ENCODE measurements at places on chromosomes 13 and 19.

DNA sequence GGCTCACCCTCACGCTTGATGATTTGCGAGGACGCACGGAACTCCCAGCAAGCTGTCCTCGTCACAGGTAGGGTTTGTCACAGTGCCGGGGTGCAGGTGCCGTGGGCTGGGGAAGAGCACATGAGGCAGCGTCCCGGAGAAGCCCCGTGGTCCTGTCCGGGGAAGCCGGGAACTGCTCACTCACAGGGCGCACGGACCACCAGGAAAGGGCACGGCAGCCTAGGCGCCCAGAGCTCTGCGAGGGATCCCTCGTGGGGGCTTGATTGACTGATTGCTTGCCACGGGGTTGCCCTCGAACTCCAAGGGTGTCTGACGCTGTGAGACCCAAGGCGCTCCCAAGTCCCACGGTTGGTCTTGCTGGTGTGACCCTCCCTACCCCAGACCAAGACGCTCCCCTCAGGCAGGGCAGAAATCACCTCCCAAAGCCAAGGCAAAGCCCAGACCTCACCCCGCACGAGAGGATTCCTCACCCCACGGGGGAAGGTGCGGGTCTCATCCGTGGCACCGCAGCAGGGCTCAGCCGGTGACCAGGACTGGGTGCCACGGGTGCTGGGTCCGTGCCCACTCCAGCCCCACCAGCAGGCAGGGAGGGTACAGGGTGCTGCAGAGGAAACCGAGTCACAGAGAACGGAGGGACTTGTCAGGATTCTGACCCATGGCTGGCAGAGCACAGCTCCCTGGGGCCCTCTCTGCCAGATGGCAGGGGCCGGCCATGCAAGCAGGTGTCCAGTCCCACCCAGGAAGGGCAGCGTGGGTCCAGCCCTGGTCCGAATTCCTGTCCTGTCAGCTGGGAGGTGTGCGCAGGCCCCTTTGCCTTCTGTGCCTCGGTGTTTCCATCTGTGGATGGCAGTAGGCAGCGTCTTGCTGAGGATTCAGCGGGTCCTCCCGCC lies 7.7 kb downstream of the C2CD4C start:
- H3K4me3 ChIP-seq, result no peak overlapping the region
- H3K27ac ChIP-seq, result no peak overlapping the region
- no peak for DNase-seq
- H3K27me3 ChIP-seq, result peaks cover 10% of the 10 kb centered on the region
- H3K36me3 ChIP-seq, result no peaks in the 10 kb centered on the region

DNA sequence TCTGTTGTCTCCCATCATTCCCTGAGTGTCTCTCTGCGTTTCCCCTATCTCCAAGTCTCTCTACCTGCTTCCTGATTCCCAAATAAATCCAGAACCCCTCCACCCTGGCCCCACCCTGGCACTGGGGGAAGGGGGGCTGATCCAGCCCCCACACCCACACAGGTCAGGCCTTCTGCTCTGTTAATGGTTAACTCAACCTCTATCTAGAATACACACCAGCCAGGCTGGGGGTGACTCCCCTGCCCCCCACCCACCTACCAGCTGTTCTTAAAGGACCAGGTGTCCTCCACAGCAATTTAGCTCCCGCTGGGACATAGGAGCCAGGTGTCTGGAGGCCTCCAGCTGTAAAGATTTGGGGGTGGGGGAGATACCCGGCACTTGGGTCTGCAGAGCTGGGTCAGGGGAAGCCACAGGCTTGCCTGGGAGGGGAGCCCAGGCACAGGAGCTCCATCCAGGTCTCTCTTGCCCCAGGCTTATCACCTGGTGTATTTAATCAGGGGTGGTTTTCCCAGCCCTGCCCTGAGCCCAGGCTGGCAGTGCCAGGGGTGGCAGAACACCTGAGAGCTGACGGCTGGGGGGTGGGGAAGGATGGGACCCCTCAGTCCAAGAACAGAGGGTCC lies 3.9 kb downstream of the IRF2BP1 start:
- H3K36me3 ChIP-seq, result peaks cover 4% of the 10 kb centered on the region
- no peak for DNase-seq
- peaks cover 4% of the 10 kb centered on the region for H3K27me3 ChIP-seq
- peaks cover 37% of the 10 kb centered on the region for H3K4me1 ChIP-seq
- H3K4me3 ChIP-seq, result no peak overlapping the region
- no peak overlapping the region for H3K27ac ChIP-seq

DNA sequence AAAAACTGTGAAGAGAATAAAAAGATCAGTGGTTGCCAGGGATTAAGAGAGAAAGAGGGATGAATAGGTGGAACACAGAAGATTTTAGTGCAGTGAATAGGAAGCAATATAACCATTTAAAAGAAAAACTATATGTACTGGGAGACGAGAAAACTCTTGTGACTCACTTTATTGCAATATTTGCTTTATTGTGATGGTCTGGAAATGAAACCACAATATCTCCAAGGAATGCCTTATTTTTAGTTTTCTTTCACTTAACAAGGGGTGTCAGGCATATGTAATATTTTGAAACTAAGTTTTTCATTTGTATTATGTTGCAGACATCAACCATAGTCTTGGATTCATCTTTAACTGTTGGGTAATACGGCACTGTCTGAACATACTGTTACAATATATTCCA lies 1308.2 kb downstream of the PCDH9 start:
- H3K36me3 ChIP-seq, result no peaks in the 10 kb centered on the region
- H3K27ac ChIP-seq, result no peak overlapping the region
- H3K27me3 ChIP-seq, result no peaks in the 10 kb centered on the region
- H3K4me3 ChIP-seq, result no peak overlapping the region

- peaks cover under 1% of the 10 kb centered on the region for H3K27me3 ChIP-seq
- H3K4me3 ChIP-seq, result peak overlapping the region; percentile 100
- peaks cover 37% of the 10 kb centered on the region for H3K4me1 ChIP-seq
- H3K27ac ChIP-seq, result peak overlapping the region; percentile 99
Observed at GRCh38 chr19:40089462-40089861, 1.3 kb downstream of the ZNF780A start.

- peaks cover 65% of the 10 kb centered on the region for H3K4me1 ChIP-seq
- H3K27me3 ChIP-seq, result no peaks in the 10 kb centered on the region
- H3K27ac ChIP-seq, result peak overlapping the region; percentile 79
- H3K36me3 ChIP-seq, result peaks cover 29% of the 10 kb centered on the region
- DNase-seq, result peak; percentile 69
Observed at GRCh38 chr13:111177081-111177711, 62.1 kb downstream of the ARHGEF7 start.

DNA sequence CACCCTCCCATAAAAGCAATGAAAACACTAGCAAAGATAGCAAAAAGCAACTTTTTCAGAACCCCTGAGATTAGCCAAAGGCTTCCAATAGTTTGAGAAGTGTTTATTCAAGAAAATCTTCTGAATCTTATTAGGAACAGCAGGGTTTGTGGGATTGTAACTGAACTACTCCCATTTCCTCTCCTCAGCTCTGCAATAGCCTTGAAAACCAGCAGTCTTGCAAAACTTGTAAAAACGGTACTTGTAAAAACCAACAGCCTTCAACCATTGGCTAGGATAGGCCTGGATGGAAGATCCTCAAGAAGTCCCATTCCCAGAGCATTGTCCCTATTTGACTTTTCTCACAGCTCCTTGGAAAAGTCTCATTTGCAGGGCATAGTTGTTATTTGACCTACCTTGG lies 12.1 kb downstream of the RNASEH2B start:
- peaks cover 36% of the 10 kb centered on the region for H3K4me1 ChIP-seq
- H3K36me3 ChIP-seq, result peaks cover 33% of the 10 kb centered on the region
- H3K27me3 ChIP-seq, result no peaks in the 10 kb centered on the region
- no peak overlapping the region for H3K27ac ChIP-seq

DNA sequence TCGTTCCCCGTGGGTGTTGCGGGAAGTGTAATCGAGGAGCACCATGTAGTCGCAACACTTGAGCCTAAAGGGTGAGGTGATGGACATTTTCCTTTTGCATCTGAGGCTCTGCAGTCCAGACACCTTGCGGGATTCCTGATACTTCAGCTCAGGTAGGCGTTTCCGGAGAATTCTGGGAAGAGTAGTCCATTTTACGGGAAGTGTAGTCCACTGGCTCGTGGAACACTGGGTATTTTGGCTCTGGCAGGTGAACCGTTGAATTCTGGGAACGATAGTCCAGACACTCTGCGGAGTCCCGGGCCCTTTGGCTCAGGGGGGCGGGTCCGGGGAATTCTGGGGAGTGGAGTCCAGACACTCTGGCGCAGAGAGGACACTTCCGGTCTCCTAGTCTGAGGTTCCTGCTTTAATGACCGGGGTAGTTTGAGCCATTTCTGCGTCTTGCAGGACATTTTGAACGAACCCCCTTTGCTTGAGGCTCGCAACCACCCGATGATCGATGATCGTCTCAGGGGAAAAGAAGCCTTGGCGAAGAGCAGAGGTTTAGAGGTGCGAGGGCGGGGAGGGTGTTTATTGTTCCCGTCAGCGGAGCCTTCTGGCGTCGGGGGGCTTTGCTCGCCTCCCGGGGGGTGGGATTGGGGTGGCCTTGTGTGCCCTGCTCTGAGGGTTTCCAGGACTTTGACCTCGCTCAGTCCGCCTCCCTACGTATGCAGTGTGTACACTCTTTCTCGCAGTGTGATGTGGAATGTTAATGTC lies at the start of gene ZNF223:
Gene ZNF223, plus strand, starts transcription at position 387 of the 753 bp plus-strand sequence. CDS start 3,141 bp downstream, outside the sequence.
- H3K4me1 ChIP-seq, result peaks cover 14% of the 10 kb centered on the region
- peaks cover 7% of the 10 kb centered on the region for H3K27me3 ChIP-seq
- peaks cover 26% of the 10 kb centered on the region for H3K36me3 ChIP-seq
- peak within 1 kb of the TSS; percentile 49 for H3K27ac ChIP-seq
- peak within 1 kb of the TSS; percentile 82 for H3K4me3 ChIP-seq

GRCh38 chr19:31562966-31563612 lies 213.9 kb upstream of the TSHZ3 start:
- no peak overlapping the region for H3K4me3 ChIP-seq
- no peak for DNase-seq
- H3K36me3 ChIP-seq, result no peaks in the 10 kb centered on the region
- H3K4me1 ChIP-seq, result no peaks in the 10 kb centered on the region
- H3K27ac ChIP-seq, result no peak overlapping the region

All from activated CD4-positive, alpha-beta memory T cell treated with anti-CD3 and anti-CD28 coated beads for 36 hours (primary cell).